M059J (cell line): ENCODE measurements at places on chromosomes 13 and 19.

- DNase-seq = no peak
Observed at GRCh38 chr13:84263354-84264069, 381.2 kb upstream of the SLITRK1 start.

GRCh38 chr19:42480335-42481095, 37.8 kb upstream of the CXCL17 start:
- peak; percentile 76 for DNase-seq

DNA sequence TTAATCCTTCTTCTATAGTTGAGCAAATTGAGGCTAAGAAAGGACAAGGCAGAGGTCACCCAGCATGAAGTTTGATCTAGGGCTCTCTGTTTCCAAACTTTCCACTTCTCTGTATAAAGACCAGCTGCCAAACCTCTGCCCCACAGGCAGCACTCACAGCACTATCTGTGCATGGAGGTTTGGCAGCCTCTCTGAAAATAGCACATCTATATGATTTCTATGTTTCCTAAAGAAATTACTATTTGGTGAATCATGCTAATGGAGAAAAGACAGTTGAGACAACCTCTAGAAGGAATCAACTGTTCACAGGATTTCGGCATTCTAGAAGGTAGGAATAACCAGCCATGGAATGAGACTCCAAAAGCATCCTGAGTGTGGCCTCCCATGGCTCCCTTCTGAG, 554.5 kb downstream of the IRS2 start:
- no peak for DNase-seq

GRCh38 chr19:13621413-13621812, 115.1 kb upstream of the CACNA1A start:
- peak; percentile 99 for DNase-seq

- DNase-seq = no peak
Observed at GRCh38 chr13:58655086-58655485, 1023.5 kb downstream of the PCDH17 start.

DNA sequence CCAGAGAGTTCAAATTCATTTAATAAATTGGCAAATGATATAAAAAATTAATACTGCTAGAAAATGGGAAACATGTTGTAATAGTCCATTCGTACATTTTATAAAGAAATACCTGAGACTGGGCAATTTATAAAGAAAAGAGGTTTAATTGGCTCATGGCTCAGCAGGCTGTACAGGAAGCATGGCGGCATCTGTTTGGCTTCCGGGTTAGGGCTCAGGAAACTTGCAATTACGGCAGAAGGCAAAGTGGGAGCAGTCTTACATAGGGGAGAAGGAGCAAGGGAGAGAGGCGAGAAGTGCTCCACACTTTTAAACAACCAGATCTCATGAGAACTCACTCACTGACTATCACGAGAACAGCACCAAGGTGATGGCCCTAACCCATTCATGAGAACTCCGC, 512.0 kb downstream of the DACH1 start:
- no peak for DNase-seq

DNA sequence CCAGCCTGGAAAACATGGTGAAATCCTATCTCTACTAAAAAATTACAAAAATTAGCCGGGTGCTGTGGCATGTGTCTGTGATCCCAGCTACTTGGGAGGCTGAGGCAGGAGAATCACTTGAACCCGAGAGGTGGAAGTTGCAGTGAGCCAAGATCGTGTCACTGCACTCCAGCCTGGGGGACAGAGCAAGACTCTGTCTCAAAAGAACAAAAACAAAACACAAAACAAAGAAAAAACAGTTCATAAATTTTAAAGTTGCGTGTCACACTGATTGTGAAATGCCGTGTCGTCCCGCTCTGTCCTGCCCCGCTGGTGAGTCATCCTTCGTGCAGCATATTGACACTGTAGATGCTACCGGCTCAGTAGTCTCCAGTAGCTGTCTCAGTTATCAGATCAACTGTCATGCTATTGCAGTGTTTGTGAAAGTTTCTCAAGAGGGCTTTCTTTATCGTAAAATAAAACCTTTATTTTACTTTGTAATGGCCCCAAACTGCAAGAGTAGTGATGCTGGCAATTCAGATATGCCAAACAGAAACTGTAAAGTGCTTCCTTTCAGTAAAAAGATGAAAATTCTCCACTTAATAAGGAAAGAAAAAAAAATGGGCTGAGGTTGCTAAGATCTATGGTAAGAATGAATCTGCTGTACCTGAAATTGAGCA, 36.4 kb upstream of the IGFL1 start:
- DNase-seq = peak; percentile 83

GRCh38 chr13:111490611-111491010, 170.2 kb downstream of the TEX29 start:
- no peak for DNase-seq

DNA sequence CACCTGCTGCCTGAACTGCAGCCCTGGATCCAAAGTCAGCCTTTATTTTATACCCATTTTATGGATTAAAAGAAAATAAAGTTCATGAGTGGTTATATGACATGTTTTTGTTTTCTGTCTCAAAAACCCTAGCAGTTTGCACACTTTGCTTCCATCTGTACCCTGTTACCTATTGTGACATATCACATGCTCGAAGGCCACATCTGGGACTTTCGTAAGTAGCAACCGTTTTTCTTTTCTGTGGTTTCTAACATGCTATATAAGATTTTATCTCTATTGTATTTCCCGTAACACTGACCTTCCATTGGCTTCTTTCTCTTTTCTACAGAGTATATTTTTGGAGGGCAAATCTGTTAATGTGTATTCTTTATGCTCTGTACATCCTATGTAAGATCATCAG, 1007.2 kb downstream of the PCDH9 start:
- no peak for DNase-seq

DNA sequence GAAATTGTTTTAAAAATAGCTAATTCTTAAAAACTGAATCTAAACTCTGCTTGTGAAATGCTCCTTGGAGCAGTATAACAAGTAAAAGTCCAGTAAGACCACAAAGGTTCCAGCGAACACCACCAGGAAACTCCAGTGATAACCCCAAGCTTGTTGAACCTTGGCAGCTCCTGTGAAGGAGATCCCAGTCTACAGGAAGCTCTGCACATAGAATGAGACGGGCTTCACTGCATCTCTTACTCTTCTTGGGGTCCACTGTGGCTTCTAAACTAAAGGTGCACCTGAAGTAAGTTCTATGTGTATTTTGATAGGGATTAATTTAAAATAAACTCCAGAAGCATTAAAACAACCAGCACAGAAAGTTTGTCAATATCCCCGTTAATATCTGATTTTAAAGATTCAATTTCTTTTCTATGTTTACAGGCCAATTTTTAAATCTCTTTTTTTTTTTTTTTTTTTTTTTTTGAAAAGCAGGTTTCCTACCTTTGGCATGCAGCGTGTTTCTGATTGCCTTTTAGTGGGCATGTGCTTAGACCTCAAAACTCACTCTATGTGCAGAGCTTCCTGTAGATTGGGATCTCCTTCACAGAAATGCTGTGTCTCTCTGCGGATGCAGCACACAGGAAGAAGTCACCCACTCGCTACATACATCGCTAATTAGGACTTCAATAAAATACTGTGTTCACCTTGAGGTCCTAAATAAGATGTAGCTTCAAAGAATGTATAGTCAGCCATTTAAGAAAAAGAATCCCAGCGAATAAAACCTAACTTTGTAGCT, 508.5 kb downstream of the KLF12 start:
- DNase-seq = no peak

DNA sequence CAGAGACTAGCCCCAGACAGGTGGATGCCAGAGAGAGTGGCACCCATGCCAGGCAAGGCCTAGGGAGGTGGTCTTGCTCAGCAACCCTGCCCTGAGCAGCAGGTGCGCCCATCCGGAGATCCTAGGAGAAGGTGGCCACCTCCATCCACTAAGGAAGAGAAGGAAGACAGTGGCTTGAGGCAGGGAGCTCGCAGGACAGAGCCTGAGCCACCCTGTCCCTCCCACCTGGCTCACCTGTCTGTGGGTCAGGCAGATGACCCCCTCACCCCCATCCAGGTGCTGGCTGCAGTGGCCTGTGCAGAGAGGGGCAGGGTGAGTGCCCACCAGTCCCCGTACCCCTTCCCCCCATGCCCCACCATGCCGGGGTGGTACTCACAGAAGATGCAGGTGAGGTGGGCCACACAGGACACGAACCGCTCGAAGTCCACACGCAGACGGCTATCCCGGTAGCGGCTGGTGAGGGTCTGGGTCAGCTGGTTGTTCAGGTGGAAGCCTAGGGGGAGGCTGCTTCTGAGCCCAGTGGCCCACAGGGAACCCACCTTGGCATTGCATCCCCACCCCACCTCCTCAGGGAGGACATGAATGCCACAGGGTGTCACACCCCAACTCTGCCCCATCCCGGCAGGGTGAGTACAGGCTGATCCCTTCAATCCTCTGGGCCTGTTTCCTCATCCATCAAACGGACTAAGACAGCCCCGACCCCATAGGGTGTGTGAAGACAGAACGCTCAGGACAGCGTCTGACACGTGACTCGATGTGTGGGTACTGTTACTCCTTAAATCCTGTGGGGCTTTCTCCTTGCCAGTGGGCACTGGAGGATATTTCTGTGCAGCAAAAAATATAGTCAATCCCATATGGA, 13.3 kb downstream of the CAPN12 start:
- DNase-seq = no peak

DNA sequence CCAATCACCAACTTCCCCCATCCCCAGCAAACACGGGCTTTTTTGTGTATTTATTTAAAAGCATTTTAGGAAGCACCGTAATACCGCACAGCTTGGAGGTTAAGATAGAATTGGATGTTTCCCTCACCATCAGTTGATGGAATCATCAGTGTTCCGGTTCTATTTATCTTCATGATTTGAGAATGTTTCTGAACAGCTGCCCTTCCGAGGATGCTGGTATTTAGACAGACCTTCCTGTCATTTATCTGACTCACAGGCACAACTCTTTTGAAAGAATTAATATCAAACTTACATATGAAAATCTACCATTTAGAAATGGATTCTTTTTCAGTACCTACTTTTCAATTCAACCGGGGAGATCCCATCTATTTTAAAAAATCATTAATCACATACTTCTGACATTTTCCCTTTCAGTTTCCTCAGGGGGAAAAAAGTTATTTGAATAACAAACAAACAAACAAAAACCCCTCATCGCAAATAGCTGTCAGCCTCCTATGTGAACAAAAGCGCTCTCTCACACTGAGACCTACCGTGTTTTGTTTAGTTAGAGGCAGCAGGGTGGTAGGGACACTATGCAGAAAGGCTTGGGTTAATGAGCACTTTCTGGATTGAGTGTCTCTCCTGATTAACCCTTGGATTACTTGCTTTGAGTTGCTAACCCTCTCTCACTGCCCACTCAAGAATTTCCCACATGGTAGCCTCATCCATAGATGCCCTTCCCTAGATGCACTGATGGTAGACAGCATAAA, 189.3 kb downstream of the TM9SF2 start:
- DNase-seq = no peak

GRCh38 chr13:110650436-110650835, 35.1 kb downstream of the NAXD start:
- no peak for DNase-seq

- no peak for DNase-seq
Observed at GRCh38 chr13:92566767-92567166, 659.8 kb upstream of the GPC6 start.

GRCh38 chr19:14405380-14405757, 13.8 kb downstream of the DDX39A start:
- DNase-seq = no peak

DNA sequence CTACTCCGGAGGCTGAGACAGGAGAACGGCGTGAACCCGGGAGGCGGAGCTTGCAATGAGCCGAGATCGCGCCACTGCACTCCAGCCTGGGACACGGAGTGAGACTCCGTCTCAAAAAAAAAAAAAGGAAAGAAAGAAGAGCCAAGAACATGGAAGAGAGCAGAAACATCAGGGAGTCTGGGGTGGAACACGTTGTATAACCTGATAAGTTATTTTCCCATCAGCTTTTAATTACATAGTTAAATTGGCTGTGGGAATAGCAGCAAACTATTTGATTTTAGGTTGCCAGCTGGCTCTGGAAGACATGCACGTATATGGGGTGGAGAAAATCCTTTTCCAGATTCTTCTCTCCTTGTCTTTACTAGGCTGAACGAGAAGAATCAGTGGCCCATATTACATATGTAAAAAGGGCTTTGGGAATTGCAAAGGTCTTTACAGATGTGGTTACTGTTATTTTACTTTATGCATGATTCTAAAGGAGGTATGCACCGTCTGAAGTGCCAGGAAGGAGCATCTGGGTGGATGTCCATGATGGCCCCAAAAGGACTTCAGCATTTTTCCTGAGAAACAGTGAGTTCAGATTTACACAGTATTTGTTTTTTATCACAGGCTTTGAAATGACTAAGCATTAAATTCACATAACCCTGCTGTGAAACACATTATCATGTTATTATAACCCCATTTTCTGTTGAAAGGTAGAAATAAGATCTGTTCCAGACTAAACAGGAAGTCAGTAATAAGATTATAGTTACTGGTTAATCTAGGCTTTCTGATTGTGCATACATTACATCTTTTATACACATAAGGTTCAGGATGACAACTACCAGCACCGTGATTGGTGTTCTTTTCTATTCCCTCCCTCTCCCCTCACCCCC, 4.6 kb upstream of the NAA16 start:
- no peak for DNase-seq

- no peak for DNase-seq
Observed at GRCh38 chr13:45243077-45243476, 42.2 kb upstream of the KCTD4 start.

- DNase-seq = no peak
Observed at GRCh38 chr19:29806098-29806866, 5.5 kb upstream of the CCNE1 start.

- DNase-seq = no peak
Observed at GRCh38 chr19:30498707-30499106, 126.5 kb downstream of the ZNF536 start.

GRCh38 chr19:4539693-4540581, at the start of gene LRG1:
LRG1 (minus strand) TSS chr19:4540036; CDS start chr19:4540013, 23 bp downstream.
- DNase-seq = no peak

GRCh38 chr19:48415395-48415794, 21.9 kb downstream of the GRIN2D start:
- DNase-seq = peak; percentile 48

DNA sequence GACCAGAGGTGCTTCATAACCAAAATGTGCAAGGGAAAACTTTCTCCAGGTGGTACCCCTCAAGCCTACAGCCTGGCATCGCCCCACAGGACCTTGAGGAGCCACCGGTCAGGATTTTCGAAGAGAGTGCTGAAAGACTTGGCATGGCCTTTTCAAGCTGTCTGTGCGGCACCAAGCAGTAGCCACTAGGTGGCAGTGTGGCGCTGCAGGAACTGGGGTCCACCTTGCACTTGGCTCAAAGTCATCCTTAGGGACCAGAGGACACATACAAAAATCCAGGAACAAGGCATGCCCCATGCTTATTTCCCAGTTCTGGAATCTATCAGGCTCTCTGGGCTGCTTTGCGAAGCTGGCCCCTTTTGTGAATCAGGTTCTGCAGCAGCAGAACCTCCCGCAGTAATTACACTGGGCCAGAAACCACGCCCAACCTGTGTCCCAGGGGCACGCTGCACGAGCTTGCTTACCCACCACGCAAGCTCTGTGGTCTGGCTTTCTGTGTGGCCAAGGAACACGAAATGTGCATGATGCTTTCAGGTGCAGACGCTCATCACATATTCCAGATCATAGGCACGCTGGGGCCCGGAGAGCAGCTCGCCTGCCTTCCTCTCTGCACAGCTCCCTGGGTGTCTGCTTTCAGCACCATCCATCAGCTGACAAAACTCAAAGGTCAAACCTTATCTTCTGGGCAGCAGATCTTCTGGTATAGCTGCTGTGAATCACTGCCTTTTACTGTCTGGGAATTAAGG, 87.2 kb downstream of the SLC7A1 start:
- peak; percentile 69 for DNase-seq
